ENCODE measurements at places on chromosomes 1 and 21.
A peak's percentile ranks its signal among the peaks of the same experiment; 100 is the strongest.

GRCh38 chr1:162950187-162950586 lies 89.2 kb upstream of the CCDC190 start:
- DNase-seq: no peak

GRCh38 chr1:42981255-42981805 lies 22.7 kb upstream of the SLC2A1 start:
- DNase-seq: no peak

GRCh38 chr1:151130987-151131586 lies 15.3 kb downstream of the SEMA6C start:
- DNase-seq: peak; percentile 77

GRCh38 chr1:206010060-206010459 lies 6.9 kb upstream of the RAB7B start:
- DNase-seq: no peak

Measured in stimulated activated CD8-positive, alpha-beta memory T cell treated with anti-CD3 and anti-CD28 coated beads, Interleukin-2, amount 100 ng/mL, for 48 hours (primary cell).